Activated CD4-positive, alpha-beta T cell treated with anti-CD3 and anti-CD28 coated beads, Interleukin-2, amount 50 U/mL, for 1 hour (primary cell): ENCODE measurements at places on chromosomes 13 and 19.
A peak's percentile ranks its signal among the peaks of the same experiment; 100 is the strongest.

DNA sequence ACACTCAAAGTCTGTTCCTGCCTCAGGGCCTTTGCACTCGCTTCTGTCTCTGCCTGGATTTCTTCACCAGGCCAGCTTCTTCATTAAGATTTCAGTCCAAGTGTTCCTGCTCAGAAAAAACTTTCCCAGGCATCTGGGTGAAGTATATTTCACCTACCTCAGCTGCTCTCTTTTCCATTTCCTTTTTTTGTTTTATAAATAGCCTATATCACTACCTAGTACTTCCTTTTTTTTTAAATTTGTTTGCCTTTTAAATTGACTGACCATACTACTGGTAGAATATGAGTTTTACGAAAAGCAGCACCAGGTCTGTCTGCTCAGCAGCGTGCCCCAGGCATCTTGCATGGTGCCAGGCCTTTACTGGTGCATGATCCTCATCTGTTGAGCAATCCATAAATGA is 1064.4 kb downstream of the UQCRFS1 start:
- DNase-seq, result no peak

DNA sequence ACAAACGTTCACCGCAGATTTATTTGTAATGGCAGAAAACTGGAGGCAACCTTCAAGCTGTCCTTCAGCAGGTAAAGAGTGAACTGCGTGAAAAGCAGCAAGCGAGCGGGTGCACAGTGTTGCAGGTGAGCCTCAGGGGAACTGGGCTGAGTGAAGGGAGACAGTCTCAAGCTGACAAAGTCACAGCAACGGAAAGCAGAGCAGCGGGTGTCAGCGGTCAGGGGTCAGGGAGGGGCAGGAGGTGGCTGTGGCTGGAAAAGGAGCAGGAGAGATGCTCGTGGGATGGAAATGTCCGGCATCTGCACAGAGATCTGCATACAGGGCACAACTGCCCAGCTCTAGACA is 8.5 kb upstream of the RASA3 start:
- DNase-seq, result peak; percentile 52

DNA sequence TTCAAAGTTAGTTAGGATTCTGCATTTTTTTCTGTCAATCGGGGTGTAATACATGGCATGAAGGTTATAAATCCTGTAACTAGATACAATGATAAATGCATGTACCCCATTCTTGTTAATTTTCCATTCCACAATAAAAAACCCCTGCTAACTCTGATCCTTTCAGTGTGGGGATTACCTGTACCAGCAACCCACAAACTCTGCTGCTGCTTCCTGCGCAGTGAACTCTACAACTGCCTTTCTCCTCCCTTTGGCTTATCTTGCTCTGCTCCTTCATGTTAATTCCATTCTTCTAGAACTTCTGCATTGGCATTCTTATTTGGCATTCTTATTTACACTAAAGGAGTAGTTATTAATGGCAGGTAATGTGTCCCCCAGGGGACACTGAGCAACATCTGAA is 273.1 kb downstream of the KLF12 start:
- no peak for DNase-seq

- no peak for DNase-seq
These were observed 45.8 kb downstream of the GAS6 start for GRCh38 chr13:113817860-113818691.

- DNase-seq, result no peak
These were observed 14.1 kb downstream of the PROSER1 start for GRCh38 chr13:39023761-39024160.

- DNase-seq, result no peak
These were observed 6.4 kb downstream of the RPL21 start for GRCh38 chr13:27257648-27258253.

- no peak for DNase-seq
These were observed 1301.5 kb upstream of the ATXN8OS start for GRCh38 chr13:68806125-68806524.

GRCh38 chr13:24454056-24454455 is 58.5 kb downstream of the PARP4 start:
- DNase-seq, result no peak

DNA sequence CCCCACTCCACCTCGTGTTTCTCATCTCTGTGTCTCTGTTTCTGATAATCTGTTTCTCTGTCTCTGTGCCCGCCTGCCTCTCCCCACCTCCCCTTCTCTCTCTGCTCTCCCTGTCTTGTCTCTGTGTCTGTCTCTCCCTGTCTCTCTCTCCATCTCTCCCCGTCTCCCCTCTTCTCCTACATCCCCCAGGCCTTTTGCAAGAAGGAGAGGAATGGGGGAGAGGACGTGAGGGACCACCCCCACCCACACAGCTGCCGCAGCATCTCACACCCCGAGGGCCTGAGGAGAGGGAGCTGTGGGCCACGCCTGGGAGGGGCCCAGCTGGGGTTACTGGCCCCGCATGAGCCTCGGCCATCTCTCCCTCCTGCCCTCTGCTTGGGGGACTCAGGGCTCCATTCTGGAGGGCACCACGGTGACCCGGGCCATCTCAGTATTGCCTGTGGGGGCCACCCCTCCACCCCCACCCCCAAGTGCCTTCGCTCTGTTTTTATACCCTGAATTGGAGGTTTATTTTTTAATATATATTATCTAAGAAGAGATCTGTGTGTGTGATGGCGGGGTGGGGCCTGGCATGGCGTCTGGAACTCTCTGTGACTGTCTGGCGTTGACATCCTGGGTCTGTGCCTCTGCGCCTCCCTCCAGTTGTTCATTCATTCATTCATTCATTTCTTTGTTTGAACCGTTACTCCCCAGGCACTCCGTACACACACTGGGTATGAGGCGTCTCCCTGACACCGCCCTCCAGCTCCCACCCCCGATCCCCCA is 21.2 kb downstream of the ERFL start:
- DNase-seq, result no peak

DNA sequence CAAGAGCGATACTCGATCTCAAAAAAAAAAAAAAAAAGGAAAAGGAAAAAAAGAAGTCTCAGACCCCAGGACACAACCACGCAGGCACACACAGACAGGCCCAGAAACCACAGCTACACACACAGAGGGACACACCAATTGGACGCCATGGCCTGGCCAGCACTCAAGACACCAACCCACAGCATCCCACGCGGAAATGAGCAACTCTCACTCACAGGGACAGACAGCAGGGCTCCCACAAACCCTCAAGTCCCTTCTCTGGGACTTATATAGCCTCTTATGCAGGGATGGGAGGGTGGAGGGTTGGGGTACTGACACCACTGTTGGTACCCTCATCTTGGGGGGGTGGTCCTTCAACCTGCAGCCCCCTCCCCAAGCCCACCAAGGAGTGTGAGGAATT is 5.9 kb downstream of the NOTCH3 start:
- DNase-seq, result no peak

- DNase-seq, result no peak
These were observed 110.8 kb downstream of the GNG7 start for GRCh38 chr19:2591537-2592291.

DNA sequence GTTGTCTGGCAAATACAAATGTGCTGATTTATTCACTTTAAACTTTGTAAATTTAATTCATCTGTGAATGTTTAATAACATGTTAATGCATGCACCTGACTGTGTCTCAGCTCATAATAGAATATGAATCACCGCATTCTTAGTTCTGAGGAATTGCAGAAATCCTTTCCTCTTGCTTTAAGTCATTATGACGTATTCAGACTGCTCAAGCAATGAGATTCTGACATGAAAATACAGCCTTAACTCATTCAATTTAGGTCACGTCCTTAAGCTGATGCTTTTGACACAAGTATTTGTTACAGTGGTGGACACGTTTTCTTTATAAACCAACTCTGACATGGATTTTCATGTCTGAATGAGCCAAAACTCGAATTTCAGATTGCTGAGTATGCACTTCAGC is 541.0 kb upstream of the KLF12 start:
- no peak for DNase-seq

DNA sequence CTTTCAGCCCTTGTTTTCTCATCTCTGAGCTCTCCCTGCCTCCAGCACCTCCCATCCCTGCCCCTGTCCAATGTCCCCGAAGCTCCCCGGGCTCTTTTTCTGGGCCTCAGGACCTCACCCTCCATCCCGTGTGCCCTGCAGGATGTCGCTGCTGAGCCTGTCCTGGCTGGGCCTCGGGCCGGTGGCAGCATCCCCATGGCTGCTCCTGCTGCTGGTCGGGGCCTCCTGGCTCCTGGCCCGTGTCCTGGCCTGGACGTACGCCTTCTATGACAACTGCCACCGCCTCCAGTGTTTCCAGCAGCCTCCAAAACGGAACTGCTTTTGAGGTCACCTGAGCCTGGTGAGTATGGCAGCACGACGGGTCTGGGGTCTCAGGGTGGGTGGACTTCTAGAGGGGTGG is 51.1 kb upstream of the CYP4F8 start:
- no peak for DNase-seq

- no peak for DNase-seq
These were observed 94.5 kb downstream of the TDRD3 start for GRCh38 chr13:60491531-60491930.

- DNase-seq, result no peak
These were observed 12.5 kb downstream of the MICOS13 start for GRCh38 chr19:5667751-5668271.

DNA sequence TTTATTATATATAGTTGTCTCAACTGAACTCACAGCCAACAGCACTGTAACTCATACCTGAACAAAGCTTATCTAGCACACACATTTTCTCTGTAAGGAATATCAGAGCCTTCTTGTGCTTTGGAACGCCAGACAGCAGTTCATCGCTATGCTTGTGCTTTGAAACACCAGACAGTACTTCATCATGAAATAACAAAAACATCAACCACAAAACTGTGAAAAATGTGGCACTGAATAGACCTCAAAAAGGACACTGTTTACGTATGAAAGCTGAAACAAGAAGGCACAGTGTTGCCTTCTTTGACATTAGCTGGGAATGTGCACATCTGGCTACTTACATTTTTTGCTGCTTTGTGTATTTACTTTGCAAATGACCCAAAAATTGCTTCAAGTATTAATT is 160.2 kb downstream of the PDS5B start:
- no peak for DNase-seq

GRCh38 chr13:35347679-35348205 is 128.7 kb downstream of the MAB21L1 start:
- no peak for DNase-seq

- no peak for DNase-seq
These were observed at the start of gene ATP8A2 for GRCh38 chr13:25371875-25372283. TSS of gene ATP8A2 (plus strand) at chr13:25371974. CDS start at chr13:25372213, 239 bp downstream.

GRCh38 chr19:1275976-1276627 is 772 bp downstream of the FAM174C start:
- no peak for DNase-seq

GRCh38 chr13:25874907-25875306 is 176.9 kb downstream of the SHISA2 start:
- DNase-seq, result peak; percentile 66

DNA sequence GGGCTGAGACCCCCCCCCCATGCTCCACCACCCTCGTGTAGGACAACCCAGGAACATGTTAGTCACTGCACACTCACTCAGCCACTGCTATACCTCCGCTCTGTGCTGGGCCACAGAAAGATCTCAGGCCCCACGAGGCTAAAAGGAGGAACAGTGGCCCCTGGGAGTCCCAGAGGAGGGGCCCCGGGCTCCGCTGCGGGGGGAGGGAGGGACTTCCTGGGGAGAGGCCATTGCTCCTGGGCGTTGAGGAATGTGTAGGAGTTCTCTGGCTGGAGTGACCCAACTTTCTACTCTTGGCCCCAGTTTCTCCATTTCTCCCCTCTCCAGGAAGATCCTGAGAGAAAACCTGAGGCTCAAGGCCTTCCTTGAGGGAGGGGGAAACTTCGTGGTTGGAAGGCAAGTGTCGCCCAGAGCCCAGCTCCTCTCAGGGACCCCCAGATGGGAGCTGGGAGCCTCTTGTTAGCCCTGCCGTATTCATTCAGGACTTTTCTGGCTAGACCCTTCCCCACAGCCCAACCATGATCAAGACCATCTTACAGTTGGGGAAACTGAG is 13.6 kb downstream of the ONECUT3 start:
- DNase-seq, result no peak

DNA sequence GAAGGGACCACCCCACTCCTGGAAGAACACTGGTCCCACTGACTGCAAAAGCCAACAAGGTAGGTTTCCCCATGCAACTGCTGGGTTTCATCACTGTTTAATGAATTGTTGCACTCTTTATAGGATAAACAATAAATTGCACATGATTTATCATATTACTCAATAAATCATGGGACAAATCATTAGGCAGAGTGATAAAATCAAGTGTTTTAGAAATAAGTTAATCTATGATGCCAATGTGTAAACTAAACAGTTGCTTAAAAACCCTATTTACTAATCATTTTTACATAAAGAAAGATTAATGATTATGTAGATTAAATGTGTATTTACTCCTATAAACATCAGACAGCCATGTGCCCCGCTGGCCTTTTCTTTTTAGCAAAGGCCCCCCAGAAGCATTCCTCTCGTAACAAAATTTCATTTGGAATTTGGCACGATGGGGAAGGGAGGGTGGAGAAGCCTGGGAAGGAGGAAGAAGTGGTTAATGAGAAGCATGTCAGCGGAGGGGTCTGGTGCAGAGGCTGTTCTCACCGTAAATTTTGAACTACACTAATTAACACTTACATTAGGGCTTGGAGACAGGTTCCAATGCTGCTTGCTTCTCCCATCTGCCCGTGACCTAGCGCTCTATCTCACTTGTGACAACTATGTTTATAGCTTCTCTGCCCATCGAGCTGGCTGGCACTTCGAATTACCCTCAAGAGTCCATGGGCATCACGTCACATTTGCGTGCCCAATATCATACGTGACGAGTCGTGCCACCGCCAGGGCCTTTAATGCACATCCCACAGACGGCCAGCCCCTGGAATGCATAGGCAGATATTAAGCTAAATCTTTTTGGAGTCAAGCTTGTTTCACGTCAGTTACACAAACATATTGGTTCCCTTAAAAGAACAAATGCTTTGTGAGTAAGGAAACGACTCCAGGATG is 357.7 kb upstream of the TSHZ3 start:
- DNase-seq, result no peak

DNA sequence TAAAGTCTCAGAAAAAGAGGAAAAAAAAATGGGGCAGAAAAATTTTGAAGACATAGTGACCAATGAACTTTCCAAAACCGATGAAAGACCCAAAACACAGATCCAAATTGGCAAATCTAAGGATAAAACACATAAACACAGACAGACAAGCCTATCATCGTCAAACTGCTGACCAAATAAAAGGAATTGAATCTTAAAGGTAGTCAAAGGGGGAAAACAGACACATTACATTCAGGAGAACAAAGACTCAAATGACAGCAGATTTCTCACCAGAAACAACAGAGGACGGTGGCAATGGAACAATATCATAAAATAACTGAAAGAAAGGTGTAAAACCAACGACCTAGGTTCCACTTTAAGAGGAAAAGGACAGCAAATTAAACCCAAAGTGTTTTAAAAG is 10.2 kb downstream of the RBM26 start:
- no peak for DNase-seq
